ENCODE measurements at places on chromosomes 11 and 22. TPM values are rescaled to one million over a fixed set of nuclear protein-coding genes. Genes with fewer than 3 reads are reported as not detected.

DNA sequence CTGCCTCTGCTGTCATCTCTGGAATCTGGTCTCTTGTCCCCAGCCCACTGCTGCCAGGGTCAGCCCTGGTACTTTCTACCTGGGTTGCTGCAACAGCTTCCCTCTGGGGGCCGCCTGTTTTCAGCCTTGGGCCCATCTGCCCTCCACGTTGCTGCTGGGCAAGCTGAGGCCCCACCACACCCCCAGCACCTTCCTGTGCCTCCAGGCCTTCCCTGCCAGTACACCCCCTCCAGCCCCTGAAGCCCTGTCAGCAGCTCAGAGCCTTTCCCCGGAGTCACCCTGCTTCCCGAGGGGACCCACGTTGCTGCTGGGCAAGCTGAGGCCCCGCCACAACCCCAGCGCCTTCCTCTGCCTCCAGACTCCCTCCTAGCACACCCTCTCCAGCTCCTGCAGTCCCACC, 3.3 kb upstream of the SAMM50 start:
- DNase-seq: no peak

GRCh38 chr11:36243641-36244040, 45.6 kb downstream of the COMMD9 start:
- DNase-seq: no peak

DNA sequence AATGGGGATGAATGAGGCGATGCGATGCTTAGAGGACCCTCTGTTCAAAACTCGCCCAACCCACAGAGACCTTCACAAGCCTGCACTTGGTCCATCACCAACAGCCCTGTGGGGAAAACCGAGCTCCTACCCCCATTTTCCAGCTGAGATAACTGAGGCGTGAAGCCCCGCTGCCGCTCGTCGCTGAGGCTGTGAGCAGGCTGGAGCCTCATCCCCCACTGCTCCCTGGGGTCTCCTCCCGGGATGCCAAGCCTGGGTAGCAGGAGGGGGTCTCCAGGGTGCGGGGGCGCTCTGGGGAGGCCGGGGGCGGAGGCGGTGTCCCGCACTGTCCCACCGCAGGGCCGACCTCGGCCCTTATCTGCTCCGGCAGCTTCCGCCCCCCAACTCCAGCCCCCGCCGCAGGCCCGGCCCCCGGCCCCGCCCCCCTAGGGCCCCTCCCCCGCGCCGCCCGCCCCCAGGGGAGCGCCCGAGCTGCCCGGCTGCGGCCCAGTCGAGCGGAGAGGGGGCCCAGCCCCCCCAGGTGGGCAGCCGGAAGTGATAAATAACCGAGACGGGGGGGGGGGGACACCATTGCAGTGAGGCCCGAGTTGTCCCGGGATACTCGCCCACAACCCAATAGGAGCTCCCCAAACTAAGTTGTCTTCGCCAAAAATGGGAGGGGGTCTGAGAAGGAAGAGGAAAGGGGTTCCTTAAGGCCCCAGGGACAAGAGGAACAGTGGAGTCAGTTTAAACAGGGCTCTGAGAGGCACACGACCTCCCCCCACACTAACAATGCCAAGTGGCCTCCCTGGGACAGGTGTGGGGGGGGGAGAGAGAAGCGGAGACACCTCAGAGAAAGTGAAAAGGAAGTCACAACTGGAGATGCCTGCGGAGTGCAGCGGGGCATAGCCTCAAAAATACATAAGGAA, 8.3 kb upstream of the SLC39A13 start:
- no peak for DNase-seq

GRCh38 chr11:128238521-128239265, 348.7 kb downstream of the ETS1 start:
- DNase-seq: no peak

DNA sequence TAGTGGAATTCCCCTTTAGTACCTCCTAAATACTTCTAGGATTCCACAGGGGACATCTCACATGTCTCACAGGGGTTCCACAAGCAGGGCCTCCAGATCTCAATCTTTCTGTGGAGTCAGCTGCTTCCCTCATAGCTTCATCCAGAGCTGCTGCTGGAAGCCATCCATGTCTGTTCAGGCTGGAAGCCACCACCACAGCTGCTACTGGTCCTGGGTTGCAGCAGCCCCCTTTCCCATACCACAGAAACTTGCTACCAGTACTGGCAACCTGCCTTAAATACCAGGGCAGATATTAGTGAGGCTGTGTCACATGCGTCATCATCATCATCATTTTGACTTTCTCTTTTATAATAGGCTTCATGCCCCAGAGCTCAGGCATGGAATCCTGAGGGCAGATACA, 242.7 kb upstream of the NCAM1 start:
- DNase-seq: no peak

GRCh38 chr22:25453557-25453956, 110.9 kb upstream of the GRK3 start:
- no peak for DNase-seq

- no peak for DNase-seq
Observed at GRCh38 chr11:94972700-94973098, 657 bp downstream of the CWC15 start.

- DNase-seq: no peak
Observed at GRCh38 chr11:126451211-126451802, 95.8 kb downstream of the ST3GAL4 start.

- DNase-seq: peak; percentile 0
Observed at GRCh38 chr11:19025481-19026406, 34.8 kb downstream of the MRGPRX2 start.

DNA sequence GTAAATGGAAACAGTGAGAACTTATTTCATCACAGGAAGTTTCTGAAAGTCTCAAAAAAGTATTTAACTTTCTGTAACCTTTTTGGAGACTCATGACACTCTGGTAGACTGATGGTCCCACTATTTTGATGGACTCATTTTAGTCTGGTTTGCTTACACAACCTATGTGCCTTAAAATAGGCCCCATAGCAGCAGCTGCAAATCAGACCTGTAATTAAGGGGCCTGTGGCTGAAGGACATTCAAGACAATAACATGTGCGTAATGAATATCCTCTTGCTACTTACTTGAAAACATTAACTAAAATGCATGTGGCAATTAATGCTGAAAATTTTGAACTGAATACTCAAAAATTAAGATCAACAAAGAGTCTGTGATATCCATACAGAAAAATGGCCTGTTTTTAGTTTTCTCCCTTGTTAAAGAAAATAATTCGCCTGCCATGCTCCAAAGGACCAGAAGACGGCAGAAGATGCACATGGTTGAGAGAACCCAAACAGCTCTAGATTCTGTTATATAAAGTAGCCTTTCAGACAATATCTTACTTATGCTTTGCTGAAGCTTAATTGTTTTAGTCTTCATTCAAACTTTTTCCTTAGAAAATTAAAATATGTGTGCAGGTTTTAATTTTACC, 568.5 kb downstream of the KCNA4 start:
- DNase-seq: no peak

DNA sequence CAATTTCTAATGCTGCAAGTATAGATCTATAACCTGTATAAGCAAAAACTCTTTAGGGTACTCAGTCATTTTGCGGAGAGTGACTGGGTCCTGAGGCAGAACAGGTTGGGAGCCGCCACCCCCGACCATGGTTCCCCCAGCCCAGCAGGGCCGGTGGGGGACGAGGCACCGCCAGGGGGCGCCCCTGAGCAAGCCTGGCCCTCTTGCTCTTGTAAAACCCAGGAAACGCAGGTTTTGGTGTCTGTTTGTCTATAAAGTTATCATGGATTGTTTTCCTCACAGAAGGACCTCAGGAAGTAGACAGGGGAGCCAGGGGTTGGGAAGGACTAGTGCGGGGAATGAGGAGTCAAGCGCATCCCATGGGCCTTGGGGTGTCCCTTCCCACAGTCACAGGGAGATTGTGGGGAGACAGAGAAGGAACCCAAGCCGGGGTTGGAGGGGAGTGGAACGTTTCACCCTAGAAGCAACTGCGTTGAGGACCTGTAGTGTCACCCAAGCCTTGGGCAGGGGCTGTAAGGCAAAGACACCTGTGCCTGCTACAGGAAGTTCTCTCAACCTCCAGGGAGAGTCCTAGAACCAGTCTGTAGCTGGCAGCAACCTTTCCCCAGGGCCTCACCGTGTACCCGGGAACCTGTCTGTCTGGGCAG, 26.4 kb downstream of the KCTD17 start:
- DNase-seq: no peak

DNA sequence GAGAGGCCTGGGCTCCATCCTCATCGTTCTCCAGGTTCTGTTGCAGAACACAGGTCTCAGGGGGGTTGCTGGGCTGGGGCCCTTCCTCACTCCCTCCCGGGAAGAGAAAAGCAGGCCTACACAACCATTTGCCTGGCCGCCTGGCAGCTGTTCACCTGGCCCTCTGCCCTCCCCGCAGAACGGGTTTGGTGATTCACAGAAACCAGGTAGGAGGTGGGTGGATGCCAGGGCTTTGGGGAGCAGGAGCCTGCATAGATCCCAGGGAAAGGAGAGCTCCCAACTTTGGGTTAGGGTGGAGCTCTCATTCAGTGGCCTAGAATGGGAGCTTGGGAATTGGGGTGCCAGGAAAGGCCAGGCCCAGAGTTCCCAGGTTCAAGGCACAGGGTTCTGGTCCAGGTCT, 995 bp downstream of the TMEM134 start:
- DNase-seq: peak; percentile 20

Gene OR2AG1
- total RNA-seq: not detected

Gene FBLN1
- 72.5 TPM for total RNA-seq

Gene SLC22A9
- total RNA-seq: not detected

Gene WT1
- total RNA-seq: 1.4 TPM

Gene CD82
- 90.6 TPM for total RNA-seq

Gene ADM
- total RNA-seq: 78.7 TPM

Gene YAP1
- total RNA-seq: 122 TPM

Gene MPST
- total RNA-seq: 67.8 TPM

Gene NTM
- 108 TPM for total RNA-seq
